Putamen (tissue), 1 donor: ENCODE measurements at places on chromosomes 11 and 22.

DNA sequence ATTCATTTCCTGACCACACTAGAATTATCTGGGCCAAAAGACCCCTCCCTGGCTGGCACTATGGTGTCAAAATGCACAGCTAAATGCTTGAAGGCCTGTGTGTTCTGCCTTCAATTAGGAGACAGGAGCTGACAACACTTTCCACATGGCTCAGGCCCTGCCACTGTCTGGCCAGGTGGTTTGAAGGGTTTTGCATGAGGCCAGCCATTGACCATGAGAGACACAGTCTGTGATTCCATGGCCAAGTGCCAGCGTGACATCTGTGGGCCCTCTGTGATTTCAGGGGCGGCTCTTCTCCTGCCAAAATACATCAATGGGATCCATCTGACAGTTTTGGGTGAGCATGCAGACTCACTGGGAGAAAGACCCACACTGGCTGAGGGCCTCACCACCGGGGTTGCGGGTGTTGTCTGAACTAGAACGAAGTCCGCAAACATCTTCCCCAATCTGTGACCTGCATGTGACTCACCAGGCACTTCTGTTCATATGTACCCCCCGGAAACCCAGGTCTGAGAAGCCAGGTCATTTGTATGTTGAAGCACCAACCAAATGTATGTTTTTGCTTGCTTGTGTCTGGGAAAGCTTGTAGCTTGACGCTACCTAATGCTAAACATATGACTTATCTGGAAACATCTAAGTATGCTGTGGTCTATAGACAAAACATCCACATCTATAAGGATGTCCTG, 20.7 kb upstream of the NAV2 start:
- DNase-seq, result no peak

GRCh38 chr11:45089251-45089650, 57.2 kb upstream of the PRDM11 start:
- DNase-seq, result no peak

GRCh38 chr11:796565-797295, 1.4 kb downstream of the SLC25A22 start:
- no peak for DNase-seq

DNA sequence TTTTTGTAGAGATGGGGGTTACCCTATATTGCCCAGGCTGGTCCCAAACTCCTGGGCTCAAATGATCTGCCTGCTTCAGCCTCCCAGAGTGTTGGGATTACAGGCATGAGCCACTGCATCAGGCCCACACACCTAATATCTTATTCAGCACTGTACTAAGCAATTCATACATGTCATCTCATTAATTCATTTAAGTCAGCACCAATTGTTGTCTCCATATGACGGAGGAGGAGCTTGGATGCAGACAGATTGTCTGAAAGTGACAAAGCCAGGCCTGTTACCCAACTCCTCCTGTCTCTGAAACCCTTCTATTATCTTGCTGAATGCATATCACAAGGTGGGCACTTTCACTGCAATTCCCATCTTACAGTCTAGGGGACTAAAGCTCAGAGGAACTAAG, 57.5 kb upstream of the ALX4 start:
- DNase-seq, result no peak

- no peak for DNase-seq
Measured at GRCh38 chr11:84906995-84907394, 720.1 kb downstream of the DLG2 start.

DNA sequence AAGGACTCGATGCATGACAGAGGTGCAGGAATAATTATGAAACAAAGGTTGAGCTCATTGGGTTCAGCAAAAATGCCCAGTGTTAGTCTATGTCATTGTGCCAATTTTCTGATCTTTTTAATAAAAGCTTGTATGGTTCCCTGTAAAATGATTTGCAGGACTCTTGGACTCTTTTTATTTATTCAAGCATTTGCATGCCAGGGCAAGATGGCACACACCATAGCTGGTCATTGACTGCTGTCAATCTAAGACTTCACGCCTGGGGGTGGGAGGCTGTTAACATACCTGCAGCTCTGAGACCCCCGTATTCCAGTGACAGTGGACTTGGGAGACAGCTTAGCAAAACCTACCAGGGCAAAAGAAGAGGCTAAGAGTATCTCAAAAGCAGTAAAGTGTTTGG, 32.0 kb upstream of the ANO1 start:
- DNase-seq, result no peak
